ENCODE measurements at places on chromosomes 16 and 17.

GRCh38 chr17:39365872-39366271 is 35.6 kb downstream of the FBXL20 start:
- DNase-seq = no peak

DNA sequence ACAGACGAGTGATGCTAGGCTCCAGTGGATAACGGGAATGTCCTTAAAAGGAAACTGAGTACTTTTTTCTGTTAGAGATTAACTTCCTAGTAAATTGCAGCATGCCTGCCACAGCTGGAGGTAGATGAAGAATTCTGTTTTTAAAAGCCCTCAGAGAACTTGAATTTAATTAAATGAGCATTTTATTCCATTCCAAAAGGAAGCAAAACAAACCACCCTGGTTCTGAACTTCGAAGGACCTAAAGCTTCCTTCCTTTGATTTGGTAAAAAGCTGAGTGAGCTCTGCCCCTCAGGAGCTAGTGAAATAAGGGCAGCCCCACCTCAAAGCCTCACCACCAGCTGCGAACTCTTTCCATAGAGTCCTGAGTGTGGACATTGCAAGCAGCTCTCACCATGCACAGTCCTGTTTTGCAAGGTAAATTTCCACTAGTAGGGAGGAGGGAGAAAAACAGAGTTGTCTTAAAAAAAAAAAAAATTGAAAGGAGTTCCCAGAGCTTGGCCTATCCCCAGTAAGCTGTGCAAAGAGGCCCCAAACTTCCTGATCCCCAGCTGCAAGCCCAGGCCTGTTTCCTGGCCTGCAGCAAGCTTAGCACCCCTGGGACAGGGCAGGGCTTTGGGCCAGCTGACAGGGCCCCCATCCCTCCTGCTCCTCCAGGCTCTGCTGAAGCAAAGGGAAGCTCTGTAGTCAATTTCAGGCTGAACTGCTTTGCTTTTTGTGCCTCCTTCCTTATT is 11.2 kb downstream of the CHD9NB start:
- no peak for DNase-seq

GRCh38 chr16:28597692-28598261 is 927 bp upstream of the SULT1A2 start:
- DNase-seq = no peak

DNA sequence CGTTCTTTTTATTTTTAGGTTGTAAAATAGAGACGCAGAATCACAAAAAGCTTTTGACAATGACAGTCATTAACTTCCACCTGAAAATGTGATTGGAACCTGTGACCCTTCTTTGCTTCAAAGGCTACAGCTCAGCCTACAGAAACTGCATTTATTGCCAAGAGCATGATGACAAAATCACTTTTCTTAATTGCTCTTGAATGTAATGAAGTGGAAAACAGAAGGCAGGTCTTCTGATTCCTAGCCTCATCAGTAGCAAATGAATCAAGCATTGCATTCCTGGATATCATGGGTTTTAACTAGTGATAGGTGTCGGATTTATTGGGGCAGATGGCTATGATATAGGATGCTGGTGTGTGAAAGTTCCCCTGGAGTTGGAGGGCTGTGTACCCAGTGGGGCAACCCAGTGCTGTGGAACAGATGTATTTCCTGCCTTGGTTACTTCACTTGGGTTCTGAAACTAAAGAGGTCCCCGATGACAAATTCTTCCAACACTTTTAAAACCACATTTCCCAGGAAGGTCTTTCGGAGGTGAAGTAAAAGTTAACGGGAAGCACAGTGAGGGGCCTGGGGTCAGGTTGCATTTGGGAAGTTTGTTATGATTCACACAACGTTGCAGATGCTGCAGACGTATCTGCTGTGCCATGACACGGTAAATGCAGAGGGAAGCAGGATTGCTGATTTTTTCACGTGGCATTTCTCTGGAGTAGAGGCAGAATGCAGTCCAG is 127.5 kb downstream of the HS3ST3A1 start:
- DNase-seq = no peak

- no peak for DNase-seq
Measured at GRCh38 chr17:79452706-79453105, 158.1 kb downstream of the RBFOX3 start.

GRCh38 chr16:77782694-77783093 is 5.7 kb upstream of the VAT1L start:
- no peak for DNase-seq

GRCh38 chr16:61820398-61820797 is 215.8 kb downstream of the CDH8 start:
- DNase-seq = no peak

- DNase-seq = no peak
Measured at GRCh38 chr17:80219763-80220053, 425 bp downstream of the SGSH start.

- peak; percentile 93 for DNase-seq
Measured at GRCh38 chr16:79658301-79659033, 57.9 kb upstream of the MAF start.

GRCh38 chr17:409848-410542 is 57.4 kb upstream of the RPH3AL start:
- peak; percentile 96 for DNase-seq

Data from foreskin melanocyte (primary cell).